D721Med (cell line): ENCODE measurements at places on chromosomes 7 and 10.

- DNase-seq = no peak
These were observed 30.4 kb downstream of the PLAU start for GRCh38 chr10:73941300-73941699.

GRCh38 chr10:106078895-106079576 is 1085.5 kb downstream of the SORCS1 start:
- DNase-seq = no peak

- DNase-seq = peak; percentile 15
These were observed 132.7 kb downstream of the ELAPOR2 start for GRCh38 chr7:86926732-86927131.

DNA sequence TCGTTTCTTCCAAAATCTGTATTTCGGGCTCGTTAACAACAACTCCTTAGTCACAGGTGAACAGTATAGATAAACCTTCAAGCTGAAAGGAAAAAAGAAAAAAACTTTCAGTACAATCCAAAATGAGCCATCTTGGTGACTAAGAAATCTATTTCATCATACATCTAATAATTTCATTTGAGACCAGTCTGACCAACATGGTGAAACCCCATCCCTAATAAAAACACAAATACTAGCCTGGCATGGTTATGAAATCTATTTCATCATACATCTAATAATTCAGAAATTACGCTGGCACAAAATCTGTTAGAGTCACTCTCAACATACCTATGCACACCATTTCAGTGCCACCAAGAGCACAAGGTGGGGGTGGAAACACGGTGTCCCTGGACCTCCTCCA is 8.8 kb downstream of the DCLRE1C start:
- DNase-seq = no peak

GRCh38 chr7:1124164-1124563 is 35.8 kb downstream of the ZFAND2A start:
- DNase-seq = no peak

DNA sequence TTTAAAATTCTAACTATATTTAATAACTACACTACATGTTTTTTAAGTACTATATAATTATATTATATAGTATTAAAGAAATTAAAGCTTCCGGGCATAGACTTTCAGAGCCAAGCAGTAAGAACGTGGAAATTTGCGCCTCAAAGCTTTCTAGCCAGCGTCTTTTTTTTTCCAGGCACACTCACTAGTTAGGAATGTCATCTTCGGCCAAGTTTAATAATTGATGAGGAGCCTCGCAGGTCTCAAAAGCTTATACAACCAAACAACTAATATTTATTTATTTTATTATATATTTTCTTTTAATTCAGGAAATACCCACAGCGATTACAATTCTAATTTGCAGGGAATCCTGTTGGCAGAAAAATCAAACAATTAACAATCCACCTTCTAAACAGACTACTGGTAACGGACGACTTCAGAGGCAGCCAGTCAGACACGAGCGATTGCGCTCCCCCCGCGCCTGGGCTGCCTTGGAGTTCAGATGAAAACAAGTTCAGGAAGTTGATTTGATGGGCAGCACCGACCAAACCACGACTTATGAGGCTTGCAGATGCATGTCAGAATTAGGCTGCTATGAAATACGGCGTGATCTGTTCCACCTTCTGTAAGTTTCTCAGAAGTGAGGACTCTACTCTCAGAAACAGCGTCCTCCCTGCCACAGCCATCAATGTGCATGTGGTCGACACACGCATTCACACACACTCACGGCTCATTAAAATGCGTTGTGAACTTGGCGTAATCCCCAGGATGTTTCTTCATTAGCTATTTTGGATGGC is 431.8 kb upstream of the MGMT start:
- DNase-seq = no peak

GRCh38 chr10:58512491-58513187 is at the start of gene BICC1:
TSS of gene BICC1 (plus strand) at chr10:58512872. CDS start at chr10:58513144, 272 bp downstream.
- DNase-seq = peak; percentile 33

- peak; percentile 29 for DNase-seq
These were observed 191.6 kb downstream of the LSM5 start for GRCh38 chr7:32298408-32299132.

DNA sequence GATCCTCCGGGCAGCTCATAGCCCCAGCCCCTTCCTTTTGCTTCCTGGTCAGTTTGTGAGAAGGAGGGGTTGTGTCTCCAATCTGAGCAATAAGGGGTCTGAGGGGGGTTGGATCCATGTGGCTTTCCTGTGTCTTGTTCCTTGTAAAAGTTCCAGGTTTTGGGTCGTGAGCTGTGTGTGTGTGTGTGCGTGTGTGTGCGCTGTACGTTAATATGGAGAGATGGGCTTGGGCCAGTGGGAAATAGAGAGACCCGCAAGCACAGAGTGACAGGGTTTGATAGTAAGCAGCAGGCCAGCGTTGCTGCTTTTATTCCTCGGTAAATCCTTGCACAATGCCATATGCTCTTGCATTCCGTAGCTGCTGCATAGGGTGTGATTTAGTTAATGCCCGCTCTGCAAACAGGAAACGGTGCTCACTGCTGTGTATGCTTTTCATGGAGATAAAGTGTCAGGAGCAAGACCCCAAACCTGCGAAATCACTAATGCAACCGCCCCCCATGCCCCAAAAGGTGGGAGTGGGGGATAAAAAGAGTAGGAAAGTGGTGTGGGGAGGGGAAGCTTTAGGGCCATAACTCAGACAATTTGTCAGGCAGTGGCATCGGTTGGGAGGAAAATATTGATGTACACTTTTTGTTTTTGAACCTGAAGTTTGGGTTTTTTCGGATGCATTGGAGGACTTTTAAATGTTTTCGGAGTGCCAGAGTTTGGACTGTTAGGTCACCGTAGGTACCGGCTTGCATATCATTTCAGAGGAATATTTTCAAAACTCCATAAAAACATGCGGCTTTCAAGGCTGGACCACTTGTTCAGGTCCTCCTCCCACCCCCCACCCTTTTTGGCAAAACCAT is 108.7 kb downstream of the TCF7L2 start:
- DNase-seq = peak; percentile 23

DNA sequence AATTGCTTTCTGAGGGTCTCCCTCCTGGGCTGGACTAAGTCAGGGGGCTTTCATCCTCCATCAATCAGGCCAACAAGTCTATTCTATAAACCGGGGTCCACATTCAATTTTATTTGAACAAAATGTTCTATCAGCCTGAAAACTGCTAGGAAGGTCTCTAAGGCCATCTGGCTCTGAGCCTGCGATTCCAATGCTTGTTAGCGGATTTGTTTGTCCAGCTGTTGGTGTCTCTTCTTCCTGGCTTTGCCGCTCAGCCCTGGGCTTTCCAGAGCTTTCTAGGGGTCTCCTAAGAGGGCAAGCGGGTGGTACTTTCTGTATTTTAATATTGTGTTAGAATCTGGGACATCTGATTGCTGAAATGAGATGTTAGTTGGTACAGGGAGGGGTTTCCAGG is 136.7 kb downstream of the VIPR2 start:
- DNase-seq = no peak

- DNase-seq = no peak
These were observed 674.2 kb upstream of the NRP1 start for GRCh38 chr10:34008656-34009055.

- no peak for DNase-seq
These were observed at the start of gene BMI1 for GRCh38 chr10:22320591-22321155. TSS of gene BMI1 (plus strand) at chr10:22321099. CDS start at chr10:22326450, 5,351 bp downstream.

- DNase-seq = no peak
These were observed 156.8 kb upstream of the TNS3 start for GRCh38 chr7:47738563-47739166.

- DNase-seq = no peak
These were observed 170.1 kb downstream of the PKD1L1 start for GRCh38 chr7:47778153-47778661.

DNA sequence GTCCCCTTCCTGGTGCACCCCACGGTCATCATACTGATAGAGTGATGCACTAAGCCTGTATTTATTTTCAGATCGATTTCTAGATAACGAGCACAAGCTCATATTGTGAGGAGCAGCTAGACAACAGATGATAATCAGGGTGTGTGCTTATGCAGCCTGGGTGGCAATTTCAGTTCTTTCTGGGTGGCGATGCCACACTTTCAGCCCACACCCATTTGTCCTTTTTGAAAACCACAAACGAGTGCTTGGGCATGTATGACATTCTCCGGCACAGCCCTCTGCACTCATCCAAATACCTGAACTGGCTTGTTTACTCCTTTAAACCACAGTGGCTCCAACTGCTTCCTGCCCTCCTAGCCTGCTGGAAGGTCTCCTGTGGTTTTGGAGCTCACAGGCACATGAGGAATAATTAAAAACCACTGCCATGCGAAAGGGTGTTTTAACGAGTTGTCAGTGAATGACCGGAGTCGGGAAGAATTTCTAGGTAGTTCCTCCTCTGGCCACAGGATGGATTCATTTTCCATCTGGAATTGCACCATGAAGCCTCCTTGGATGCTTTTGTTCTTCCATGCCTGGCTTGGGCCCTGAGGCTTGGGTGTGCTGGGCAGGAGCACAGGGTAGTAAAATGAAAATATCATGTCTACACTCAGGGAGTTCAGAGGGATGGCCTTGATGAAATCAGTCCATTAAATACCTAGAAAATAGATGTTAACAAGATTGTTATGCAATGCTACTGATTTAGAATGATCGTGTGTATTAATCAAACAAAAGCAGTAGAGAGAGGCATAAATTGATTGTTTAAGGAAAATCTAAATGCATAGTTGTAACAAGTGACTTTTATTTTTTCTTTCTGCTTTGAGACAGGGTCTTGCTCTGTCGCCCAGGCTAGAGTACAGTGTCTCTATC is 52.4 kb upstream of the ITGB1 start:
- no peak for DNase-seq

DNA sequence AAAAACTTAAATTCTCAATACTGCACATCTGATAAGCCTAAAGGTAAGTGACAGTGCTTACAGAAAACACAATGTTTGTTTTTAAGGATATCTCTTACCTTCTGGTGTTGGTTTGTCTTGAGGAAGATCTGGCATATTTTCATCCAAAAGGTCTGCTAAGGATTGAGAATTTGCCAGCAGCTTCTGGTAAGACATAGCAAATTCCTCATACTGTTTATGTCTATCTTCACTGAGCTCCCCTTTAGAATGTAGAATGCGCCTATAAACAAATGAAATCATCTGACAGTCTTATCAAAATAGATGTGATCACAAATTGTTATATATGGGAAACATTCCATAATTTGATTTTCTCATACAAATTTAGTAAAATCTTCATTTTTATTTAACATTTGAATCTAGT is 28.7 kb downstream of the UPF2 start:
- DNase-seq = no peak

DNA sequence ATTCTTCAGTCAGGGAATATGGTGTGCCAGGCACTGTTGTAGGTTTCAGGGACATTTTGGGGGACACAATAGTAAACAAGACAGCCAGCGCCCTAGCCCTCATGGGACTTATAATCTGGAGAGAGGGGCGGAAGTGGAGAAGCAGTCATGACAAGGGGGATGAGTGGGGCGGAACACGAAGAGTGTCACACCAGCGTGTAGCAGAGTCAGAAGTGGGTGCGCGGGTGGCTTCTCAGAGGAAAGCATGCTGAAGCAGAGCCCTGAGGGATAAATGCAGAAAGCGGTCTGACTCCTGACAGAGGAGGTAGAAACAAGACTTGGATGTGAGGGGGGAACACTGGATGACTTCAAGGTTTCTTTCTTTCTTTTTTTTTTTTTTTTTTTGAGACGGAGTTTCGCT is 160.3 kb upstream of the LYZL2 start:
- DNase-seq = no peak

GRCh38 chr7:7582596-7582995 is 15.9 kb downstream of the MIOS start:
- no peak for DNase-seq

- no peak for DNase-seq
These were observed 369.2 kb upstream of the KLF6 start for GRCh38 chr10:4154191-4154715.

GRCh38 chr7:117907049-117907640 is 33.9 kb upstream of the CTTNBP2 start:
- no peak for DNase-seq

DNA sequence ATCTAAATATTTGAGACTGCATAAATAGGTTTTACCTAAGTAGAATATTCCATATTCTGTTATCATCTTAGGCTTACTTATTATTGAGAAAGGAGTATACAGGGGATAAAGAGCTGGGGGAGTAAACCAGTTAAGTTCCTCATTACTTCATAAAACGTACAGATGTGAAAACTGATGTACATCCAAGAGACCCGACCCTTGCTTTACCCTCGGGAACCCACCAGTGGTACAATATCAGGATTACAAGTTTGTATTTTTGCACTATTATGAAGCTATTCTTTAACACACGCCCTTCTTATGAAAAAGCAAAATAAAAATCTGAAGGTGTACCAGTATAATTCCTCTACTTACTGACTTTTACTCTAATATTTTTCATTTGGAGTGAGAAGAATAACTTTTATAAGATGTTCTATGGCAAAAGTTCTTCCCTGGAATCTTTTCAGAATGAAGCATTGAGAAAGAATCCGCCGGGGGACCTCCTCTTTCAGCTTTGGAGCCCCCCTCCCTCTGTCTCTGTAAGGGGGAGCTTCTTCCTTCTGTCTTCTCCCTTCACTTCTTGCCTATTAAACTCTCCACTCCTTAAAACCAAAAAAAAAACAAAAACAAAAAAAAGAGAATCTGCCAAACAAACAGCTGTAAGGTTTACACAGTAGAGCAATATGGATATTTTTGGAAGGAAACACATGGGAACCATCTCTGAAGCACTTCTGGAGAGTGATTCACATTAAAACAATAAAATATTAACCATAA is 550.0 kb downstream of the TNS3 start:
- DNase-seq = no peak

- DNase-seq = no peak
These were observed 327.3 kb upstream of the NRP1 start for GRCh38 chr10:33661580-33662336.

- DNase-seq = no peak
These were observed 59.3 kb downstream of the NUDCD3 start for GRCh38 chr7:44431091-44431608.

- DNase-seq = no peak
These were observed 122.9 kb upstream of the PPP2R2D start for GRCh38 chr10:131777921-131778320.

GRCh38 chr7:14666913-14667312 is 235.6 kb downstream of the DGKB start:
- no peak for DNase-seq

- no peak for DNase-seq
These were observed 4.0 kb upstream of the RAB18 start for GRCh38 chr10:27500096-27500495.

- DNase-seq = no peak
These were observed 12.3 kb downstream of the AKR1C3 start for GRCh38 chr10:5106553-5106952.

- no peak for DNase-seq
These were observed 29.1 kb upstream of the LBX1 start for GRCh38 chr10:101258179-101258885.

DNA sequence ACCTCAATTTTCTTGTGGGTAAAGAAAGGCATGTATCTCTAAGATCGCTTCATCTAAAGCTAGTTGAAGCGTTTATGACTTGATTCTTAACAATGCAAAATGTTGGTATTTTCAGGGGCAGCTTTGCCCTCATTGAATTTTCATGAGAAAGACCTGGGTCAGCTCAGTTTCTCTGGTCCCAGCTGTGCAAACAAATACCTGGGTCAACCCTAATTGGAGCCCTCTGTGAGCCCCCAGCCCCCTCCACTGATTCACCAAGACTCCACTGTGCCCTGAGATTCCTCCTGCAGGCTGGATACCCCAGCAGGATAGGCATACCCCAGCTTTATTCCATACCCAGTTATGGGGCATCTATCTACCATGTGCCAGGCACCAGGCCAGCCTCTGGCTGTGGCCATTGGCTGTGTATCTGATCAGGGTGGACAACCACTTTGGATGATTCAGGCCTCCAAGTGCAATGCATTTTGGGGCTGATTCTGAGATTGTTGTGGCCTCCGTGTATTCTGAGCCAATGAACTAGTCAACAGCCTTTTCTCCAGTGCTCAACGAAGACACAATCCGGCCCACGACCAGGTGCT is 201.9 kb downstream of the MYOF start:
- no peak for DNase-seq
